ENCODE measurements at places on chromosomes 6 and 20.

DNA sequence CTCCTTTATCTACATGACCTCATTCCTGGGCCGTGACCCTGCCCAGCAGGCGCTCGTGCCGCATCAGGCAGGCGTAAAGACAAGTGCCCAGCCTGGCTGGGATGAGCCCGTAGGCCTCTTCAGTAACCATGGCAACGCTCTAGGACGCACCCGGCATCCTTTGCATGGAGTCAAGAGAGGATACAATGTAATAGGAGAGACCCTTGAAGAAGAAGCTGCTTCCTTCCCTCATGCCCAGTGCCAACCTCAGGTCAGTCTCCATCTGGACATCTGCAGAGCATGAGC lies 5.0 kb upstream of the LSM14B start:
- DNase-seq = no peak

- DNase-seq = no peak
Observed at GRCh38 chr20:64185276-64185900, 21.1 kb downstream of the MYT1 start.

GRCh38 chr6:38483526-38483925 lies 156.2 kb downstream of the BTBD9 start:
- DNase-seq = peak; percentile 87

- no peak for DNase-seq
Observed at GRCh38 chr6:119511024-119511423, 161.5 kb upstream of the MAN1A1 start.

GRCh38 chr20:38021087-38021772 lies 12.0 kb downstream of the TTI1 start:
- DNase-seq = no peak

DNA sequence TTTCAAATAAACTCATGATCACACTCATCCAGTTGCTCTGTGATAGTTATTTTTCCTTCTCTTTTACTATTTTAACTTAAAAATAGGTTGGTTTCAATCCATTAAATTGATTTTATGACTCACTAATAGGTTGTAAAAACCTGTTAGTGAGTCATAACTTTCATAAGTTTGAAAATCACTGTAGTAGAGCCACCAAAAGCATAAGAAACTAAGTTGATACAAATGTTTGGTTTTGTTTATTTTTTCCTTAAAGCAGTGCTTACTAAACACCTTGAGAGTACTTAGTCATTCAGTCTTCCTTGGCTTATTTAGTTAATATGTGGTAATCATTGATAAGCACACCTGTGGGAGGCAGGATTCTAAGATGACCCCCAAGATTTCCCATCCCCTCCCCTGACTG lies 312.1 kb upstream of the MAN1A1 start:
- DNase-seq = no peak

- DNase-seq = no peak
Observed at GRCh38 chr20:60950561-60950960, 301.5 kb upstream of the CDH4 start.

DNA sequence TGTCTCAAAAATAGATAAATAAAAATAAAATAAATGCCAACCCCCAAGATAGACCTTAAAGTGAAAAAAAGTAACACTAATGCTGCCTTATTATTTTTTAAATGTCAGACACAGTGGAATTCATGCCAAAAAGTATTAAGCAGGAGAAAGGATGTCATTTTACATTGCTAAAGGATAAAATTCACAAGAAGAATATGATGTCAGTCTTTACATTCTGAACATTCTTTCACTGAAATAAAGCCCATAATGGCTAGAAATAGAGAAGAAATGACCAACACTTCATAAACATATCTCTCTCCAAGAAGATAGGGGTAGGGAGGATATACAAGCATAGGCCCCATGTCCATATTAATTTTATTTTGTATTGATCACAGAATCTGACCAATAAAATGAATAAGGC lies 47.4 kb downstream of the SLC23A2 start:
- DNase-seq = no peak

DNA sequence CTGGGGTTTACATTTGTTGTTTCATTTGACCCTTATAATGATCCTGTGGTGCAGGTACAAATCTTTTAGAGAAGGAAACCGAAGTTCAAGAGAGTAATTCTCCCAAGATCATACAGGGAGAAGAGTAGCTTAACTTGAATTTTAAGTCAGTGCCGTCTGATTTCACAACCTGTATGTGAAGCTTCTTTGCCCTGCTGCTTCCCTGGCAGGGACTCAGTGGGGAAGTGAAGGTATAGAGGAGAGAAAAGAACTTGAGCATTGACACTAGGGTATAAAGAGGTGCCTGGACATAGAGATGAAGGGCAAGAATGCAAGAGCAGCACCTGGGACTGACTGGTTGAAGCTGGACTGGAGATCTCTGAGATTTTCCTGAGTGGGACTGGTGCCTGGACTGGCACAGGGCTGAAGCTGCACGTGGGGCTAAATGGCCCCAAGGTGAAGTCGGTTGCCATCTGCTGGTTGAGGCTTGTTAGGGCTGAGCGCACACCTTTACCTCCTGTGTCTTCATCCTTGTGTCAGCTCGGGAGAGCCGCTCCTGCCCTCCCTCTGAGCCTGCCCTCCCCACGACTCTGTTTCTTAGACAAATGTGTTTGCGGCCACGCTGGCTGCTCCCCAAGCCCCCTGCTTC lies 41.8 kb downstream of the FARS2 start:
- DNase-seq = no peak

DNA sequence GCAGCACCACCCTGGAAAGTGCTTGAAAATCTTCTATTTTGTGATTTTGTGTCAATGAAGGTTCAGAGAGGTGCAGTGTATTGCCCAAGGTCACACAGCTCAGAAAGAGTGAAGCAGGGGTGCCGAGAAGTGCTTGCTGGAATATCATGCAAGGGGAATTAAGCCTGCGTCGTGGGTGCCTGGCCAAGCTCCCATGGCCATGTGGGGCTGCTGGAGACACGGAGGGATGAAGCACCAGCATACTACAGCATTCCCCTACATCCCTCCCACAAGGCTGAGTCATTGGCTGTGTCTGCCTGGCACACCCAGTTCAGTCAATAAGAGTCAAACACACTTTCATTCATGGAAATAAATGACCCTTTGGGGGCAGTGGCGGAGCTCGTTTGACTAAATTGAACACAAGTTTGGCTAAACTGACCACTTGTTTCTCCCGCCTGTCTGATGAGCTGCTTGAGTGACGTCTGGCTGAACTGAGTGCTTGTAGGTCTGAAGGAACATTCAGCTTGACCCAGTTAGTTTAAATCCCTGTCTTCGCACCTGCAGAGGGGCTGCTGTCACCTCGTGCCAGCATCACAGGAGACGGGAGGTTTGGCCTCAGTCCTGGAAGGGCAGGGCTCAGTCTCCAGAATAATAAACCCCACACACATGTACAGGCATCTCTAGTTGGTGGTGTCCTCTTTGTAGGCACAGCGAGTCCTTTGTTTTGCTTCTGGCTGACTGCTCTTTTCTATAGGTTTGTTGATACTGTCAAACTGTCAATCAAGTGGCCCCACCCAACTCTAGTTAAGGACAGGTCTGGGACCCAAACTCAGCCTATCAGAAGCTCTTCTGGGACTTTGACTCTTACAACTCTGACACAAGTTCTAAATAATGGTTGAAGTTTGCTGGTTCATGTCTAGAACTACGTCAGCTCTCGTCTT lies 8.4 kb upstream of the TGM2 start:
- DNase-seq = peak; percentile 74

DNA sequence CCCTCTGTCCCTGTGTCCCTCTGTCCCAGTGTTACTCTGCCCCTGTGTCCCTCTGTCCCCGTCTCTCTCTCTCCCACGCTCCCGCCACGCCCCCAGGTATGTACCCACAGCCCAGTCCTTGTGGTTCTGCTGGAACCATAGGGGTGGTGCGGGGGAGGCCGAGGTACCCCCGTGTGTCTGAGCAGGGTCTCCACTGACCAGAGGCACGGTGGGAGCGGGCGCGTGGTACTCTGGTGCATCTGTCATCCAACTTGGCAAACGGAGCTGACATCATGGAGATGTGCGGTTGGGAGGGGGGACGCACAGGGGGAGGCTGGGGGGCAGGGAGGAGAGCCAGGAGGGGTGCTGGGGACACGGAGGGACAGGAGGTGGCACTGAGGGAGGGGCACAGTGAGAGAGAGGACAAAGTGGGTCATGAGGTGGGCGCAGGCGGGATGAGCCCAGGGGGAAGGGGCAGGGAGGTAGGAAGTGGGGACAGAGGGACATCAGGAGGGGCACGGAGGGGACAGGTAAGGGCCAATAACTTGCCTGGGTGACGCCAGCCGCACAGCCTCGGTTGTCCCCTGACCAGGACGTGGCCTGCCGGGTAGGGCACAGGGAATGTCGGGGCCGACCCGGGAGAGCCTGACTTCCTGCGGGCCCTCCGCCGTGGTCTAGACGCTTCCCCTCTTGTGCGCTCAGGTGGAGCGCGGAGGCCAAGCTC lies 163.6 kb upstream of the PDE10A start:
- DNase-seq = no peak

- DNase-seq = no peak
Observed at GRCh38 chr20:4469910-4470309, 251.8 kb upstream of the PRND start.

- DNase-seq = no peak
Observed at GRCh38 chr6:72931325-72931887, 293.9 kb downstream of the KHDC1L start.

- no peak for DNase-seq
Observed at GRCh38 chr6:152401978-152402377, 235.2 kb downstream of the SYNE1 start.

- DNase-seq = peak; percentile 74
Observed at GRCh38 chr6:31010393-31011060, at the start of gene MUC22. Gene MUC22, plus strand, starts transcription at chr6:31010474. Its CDS starts 233 bp downstream, at chr6:31010707.

- DNase-seq = no peak
Observed at GRCh38 chr6:169766232-169766631, 14.8 kb downstream of the ERMARD start.

DNA sequence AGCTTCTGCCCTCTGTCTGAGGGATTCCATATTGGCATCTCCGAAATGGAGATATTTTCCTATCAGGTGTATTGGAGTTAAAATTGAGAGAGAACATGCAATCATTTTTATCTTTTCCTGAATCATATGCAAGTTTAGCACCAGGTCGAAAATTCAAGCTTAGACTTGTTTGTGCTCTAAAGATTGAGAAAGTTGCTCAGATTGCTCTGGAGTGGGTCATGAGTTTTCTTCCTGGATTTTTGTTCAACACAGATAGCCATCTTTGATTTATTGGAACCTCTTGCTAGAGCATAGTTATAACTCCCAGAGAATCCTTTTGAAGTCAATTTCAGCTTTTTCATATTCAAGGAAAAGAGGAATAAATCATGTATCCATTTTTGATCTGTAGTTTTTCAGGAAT lies 373.5 kb upstream of the FLRT3 start:
- DNase-seq = no peak

DNA sequence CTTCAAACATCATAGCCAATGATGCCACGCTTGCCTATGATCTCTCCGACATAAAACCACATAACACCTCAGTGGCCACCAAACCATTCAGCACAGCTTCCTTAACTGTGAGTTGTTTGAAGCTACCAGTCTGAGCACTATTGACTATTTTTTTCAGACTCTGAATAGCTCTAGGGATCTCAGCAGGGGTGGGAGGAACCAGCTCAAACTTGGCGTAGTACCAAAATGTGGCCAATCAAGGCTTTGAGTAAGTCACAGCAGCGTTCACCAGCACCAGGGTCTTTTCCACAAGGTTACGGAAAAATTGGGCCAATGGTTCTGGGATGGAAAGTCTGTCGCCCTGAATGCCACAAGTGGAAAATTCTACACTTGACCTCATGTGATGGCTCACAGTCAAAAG lies 70.6 kb downstream of the SMPDL3A start:
- no peak for DNase-seq

GRCh38 chr6:31007694-31008093 lies 2.6 kb upstream of the MUC22 start:
- peak; percentile 40 for DNase-seq

GRCh38 chr6:122778302-122778701 lies 1.2 kb upstream of the FABP7 start:
- DNase-seq = no peak

- no peak for DNase-seq
Observed at GRCh38 chr20:19115581-19115980, 96.9 kb upstream of the SLC24A3 start.

DNA sequence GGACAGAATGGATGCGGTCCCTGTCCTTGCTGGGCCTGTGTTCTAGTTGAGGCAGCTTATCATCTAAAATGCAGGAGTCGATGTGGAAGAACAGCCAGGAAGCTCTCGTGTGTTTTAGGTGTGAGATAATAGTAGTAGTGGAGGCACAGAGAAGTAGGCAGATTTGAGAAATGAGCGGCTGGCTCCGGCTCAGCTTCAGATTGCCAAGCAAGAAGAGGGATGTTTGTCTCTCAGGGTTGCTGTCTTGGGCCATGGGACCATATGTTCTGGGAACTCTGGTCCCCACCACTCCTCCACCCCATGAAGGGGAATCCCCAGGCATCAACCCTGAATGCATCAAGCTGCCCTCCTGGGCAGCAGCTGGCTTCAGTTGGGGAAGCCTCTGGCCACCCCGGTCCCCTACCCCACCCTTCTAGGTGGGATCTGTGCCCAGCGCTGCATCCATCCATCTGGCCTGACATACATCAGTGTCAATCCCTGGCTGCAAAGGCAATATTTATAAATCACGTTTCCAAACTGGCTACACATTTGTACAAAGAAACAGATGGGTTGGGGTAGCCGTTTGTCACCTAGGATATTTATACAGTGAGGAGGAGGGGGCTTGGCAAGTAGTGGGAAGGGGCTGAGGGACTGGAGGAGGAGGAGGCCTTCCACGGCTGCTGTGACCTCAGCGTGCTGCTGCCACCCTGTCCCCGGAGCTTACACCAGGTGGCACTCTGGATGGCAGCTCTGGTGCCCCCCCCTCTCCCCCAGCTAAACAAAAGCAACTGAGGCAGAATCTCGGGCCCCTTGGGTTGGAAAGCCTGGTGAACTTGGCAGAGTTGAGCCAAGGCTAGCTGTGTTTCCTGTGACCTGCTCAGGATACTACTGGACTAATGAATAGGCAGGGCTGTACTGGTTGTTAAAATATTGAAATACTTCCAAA lies 64.4 kb downstream of the CD40 start:
- DNase-seq = no peak

DNA sequence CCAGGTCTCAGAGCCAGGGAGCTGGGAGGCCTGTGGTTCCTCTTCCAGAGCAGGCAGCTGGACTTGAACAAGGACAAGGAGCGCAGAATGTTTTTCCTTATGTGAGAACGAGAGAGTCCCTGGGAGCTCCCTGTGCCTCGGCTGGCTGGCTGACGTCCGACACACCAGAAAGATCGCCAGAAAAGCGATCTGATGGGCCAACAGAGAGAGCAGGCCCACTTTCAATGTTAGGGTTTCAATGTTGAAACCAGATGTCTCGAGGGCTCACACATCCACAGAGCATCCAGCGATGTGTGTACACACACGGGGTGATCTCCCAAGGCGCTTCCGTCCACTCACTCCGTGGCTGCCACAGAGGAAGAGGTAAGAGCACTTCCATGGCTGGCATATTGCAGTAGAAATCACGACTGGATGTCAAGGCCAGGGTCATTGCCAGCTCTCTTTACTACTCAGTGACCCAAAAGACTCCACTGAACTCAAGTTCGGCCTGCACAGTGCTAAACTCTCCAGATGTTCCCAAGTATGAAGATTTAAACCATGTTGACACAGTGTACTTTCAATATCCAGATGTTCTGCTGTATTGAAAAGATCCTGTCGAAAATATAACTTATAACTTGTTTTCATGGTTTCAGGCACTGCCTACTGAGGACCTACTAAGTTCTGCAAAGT lies 70.8 kb upstream of the FOXC1 start:
- DNase-seq = no peak

- peak; percentile 81 for DNase-seq
Observed at GRCh38 chr20:36116807-36117441, 37.6 kb upstream of the EPB41L1 start.

GRCh38 chr6:138401960-138402837 lies 1.8 kb upstream of the HEBP2 start:
- no peak for DNase-seq
